ACHN (cell line): ENCODE measurements at places on chromosomes 5 and 9.
A peak's percentile ranks its signal among the peaks of the same experiment; 100 is the strongest.

GRCh38 chr5:175709276-175709781 lies 51.5 kb downstream of the HRH2 start:
- DNase-seq = no peak

DNA sequence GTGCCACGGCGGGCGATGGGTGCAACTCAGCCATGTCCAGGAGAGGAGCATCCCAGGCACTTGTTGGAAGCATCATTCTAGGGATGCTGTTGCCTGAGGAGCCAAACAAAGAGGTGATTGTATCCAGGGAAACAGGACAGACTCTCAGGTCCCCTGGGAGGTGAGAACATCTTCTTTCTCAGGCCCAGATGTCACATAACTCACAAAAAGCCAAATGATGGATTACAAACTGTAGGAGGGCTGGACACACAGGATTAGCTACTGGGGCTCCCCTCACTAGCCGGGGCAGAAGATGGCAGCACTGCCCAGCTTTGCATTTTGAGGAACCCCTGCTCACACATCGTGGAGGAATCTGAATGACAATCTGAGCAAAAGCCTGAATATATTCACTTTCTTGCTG lies 64.7 kb upstream of the NFIL3 start:
- no peak for DNase-seq

GRCh38 chr5:140591747-140592372 lies 27.2 kb downstream of the SLC35A4 start:
- no peak for DNase-seq

- no peak for DNase-seq
Observed at GRCh38 chr5:131845828-131846227, 49.0 kb upstream of the FNIP1 start.

GRCh38 chr5:58182287-58182841 lies 277.5 kb downstream of the PLK2 start:
- DNase-seq = peak; percentile 49

DNA sequence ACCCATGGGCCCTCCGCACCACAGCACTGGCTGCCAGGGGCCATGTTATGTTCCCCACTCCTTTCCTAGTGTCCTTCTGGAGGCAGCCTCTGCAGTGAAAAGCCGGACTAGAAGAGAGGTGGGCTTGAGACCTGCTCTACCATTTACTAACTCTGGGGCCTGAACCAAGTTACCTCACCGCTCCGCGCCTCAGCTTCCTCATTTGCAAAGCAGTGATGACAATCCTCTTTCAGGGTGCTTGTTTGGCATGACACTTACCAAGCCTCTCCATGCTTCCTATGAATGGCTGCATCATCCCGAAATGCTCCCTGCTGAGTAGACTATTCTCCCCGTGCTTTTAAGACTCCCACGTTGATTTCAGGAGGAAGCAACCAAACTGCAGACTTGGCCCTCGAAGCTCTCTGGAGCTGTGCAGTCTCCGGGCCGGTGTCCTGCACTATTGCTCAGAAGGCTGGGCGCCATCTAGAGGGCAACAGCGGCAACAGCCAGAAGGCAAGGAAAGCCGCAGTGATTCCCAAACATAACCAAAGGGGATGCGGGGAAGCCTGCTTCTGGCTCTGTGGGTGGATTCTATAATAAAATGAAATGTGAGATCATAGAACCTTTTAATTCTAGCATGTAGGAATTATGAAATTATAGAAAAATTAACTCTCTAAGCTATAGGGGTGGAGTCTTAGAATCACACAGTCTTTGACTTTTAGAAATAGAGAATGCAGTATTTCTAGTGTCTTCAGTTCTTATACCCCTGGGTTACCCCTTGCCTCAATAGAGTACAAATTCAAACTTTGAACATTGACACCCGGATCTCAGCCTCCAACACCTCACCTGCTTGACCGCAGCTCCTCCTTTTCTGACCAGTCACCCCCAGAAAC lies 599.8 kb upstream of the BRINP1 start:
- DNase-seq = peak; percentile 62
